Posterior cingulate gyrus (tissue), 11 donors: ENCODE measurements at places on chromosomes 6 and 20.

GRCh38 chr6:34592208-34592952 lies 36.3 kb upstream of the SPDEF start:
- no peak for DNase-seq

DNA sequence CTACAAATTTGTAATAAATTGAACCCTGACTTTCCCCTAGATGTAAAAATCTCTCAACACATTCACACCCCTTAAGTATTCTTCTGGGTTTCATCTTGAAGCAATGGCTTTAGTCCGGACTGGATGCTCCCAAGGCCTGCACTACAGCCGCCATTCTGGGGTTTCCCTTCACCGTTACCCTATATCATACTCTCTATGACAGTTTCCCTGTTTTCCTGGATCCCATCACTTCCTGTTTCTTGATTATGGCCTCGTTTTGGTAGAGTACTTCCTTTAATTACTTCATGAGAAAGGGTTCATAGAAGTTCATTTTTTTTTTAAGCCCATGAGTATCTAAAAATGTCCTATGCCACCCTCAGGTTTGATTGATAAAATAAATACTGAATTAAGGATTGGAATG lies 11.7 kb downstream of the FIG4 start:
- no peak for DNase-seq

GRCh38 chr6:153673225-153673624 lies 365.8 kb upstream of the OPRM1 start:
- no peak for DNase-seq

GRCh38 chr20:3935956-3936340 lies 46.8 kb downstream of the PANK2 start:
- DNase-seq: no peak

GRCh38 chr6:11251553-11252360 lies 19.3 kb upstream of the NEDD9 start:
- DNase-seq: peak; percentile 74

DNA sequence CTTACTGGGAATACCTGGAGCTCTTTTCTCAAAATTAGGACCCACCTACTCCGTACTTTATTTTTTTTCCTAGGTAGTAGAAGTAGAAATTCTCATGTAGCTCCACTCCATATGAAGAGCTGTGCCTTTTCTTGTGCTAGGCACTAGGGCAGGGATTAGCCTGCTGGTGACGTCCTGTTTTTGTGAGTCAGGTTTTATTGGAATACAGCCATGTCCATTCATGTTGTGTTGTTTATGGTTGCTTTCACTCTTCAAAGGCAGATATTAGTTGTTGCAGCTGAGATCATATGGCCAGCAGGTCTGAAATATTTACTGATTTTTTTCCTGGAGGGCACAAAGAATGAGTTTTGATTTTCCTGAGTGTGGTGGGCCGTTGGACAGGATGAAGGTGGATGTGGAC lies 20.5 kb downstream of the XRN2 start:
- DNase-seq: no peak

GRCh38 chr6:36669002-36669401 lies 9.5 kb upstream of the CDKN1A start:
- no peak for DNase-seq

- DNase-seq: no peak
Observed at GRCh38 chr6:157570752-157571151, 189.8 kb downstream of the ZDHHC14 start.

- no peak for DNase-seq
Observed at GRCh38 chr6:31749301-31750036, 9.7 kb downstream of the MSH5 start.

DNA sequence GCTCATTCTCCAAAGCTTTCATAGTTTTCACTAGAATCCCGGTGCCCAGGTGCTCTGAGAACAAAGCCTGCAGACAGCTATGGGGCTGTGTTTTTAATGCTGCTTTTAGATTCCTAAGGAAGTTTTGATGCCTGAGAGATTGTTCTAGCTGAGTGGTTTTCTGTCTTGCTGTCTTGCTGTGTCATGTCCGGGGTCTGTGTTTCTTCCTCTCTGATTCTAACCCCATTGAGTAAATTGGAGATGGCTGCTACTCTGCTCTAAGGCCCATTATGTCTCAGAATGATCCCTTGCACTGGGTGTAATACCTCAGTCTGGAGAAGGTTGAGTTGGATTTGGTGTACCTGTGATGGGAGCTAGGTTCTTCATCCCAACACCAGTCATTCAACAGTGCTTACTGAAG lies 63.4 kb downstream of the ARID1B start:
- DNase-seq: no peak

DNA sequence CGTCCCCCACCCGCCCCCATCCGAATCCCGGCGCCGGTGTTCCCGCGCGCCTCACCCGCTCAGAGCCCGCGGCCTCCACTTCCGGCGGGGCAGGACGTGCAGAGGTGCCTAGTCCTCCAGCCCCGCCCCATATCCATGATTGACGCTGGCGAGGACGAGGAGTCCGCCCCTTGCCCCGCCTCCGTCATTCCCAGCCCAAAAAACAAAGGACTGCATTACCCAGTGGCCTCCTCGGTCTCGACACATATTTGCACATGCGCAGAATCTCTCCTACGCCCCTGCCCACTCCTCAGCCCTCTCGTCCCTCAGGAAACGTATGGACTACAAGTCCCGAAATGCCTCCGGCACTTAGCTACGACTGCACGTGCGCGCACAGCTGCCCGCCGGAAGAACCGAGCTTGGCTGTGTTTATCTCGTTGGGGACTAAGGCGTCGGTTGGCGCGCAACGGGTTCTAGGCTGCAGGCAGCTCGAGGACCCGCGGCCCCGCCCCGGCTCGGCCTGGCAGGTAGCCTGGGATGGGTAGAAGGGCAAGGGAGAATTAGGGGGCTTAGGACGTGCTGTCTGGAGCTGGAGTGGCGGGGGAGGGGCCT lies at the start of the genes KLHDC3 and MEA1:
Gene KLHDC3 (plus strand): TSS at position 407 of the 591 bp plus-strand sequence. CDS start 2,944 bp downstream, outside the sequence.
Gene MEA1 (minus strand): TSS at position 104 of the 591 bp plus-strand sequence. CDS start 133 bp downstream, outside the sequence.
- peak; percentile 99 for DNase-seq

- DNase-seq: no peak
Observed at GRCh38 chr6:82246370-82246769, 1.2 kb downstream of the IBTK start.

GRCh38 chr20:32006053-32006452 lies 4.2 kb upstream of the CCM2L start:
- no peak for DNase-seq

DNA sequence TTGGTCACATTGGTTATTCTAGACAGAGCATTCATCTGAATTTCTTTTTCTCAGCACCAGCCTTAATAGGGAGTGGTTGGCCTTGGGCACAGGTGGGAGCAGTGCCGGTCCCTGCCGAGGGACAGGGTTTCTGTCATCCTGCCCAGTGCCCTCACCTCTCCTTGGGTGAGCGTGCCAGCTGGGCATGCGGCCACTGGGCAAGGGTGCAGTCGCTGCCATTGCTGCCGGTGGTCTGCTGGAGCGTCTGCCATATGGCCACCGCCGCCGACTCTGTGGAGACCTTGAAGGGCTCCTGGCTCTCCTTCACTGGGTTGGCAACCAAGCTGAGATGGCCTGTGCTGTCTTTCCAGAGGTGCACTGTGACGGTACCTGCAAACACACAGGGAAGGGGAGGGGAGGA lies 16.4 kb upstream of the UQCC2 start:
- peak; percentile 61 for DNase-seq
